ENCODE measurements at places on chromosomes 13 and 19.

- DNase-seq, result no peak
These were observed 1554.9 kb downstream of the EFNB2 start for GRCh38 chr13:104980586-104980985.

DNA sequence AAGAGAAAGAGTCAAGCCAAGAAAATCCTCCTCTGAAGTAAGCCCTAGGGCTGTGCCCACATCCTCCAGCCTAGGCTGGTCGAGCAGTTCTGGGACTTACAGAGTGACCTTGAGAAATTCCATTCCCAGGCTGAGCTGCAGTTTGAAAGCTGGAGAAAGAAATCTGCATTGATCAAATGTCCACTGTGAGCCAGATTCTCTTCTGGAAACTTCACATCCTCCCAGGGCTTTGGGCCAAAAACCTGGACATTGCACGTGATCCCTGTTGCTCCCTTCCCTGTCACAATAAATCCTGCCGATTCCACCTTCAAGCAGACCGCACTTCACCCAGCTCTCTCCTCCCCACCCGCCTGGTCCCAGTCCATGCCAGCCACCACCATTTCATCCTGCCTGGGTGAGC lies 15.7 kb downstream of the TMEM143 start:
- DNase-seq, result no peak

GRCh38 chr13:68078469-68078868 lies 848.3 kb upstream of the PCDH9 start:
- DNase-seq, result no peak

DNA sequence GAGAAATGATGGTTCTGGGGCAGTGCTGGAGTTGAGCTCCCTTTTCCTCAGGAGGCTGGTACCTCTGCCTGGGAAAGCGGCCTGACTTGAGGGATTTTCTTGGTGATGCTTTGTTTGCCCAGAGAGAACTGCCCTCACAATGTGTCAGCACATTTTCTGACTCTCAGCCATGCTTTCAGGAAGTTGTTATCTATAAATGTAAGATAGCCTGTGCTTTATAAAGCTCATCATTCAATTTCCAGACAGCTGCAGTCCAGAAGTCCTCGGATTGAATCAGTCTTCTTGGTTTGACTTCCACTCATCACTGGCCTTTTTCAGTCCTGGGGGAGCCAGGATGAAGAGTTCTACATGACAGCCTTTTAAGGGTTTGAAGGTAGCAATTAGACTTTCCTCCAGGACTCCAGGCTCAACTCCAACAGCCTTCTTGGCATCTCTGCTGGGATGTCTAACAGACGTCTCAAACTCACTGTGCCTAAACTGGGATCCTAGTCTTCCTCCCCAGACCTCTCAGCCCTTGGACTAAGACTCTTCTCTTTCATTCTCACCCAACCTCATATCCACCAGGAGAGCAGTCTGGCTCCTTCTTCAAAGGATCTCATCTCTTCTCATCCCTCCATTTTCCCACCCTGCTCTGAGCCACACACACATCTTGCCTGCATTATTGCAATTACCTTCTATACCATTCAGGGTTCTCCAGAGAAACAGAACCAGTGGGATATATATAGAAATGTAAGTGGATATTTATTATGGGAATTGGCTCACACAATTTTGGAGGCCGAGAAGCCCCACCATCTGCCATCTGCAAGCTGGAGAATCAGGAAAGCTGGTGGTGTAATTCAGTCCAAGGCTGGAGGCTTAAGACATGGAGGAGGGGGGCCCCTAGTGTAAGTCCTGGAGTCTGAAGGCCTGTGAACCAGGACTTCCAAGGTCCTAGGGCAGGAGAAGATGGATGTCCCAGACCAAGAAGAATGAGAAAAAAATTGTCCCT lies 13.1 kb downstream of the ERICH6B start:
- no peak for DNase-seq

DNA sequence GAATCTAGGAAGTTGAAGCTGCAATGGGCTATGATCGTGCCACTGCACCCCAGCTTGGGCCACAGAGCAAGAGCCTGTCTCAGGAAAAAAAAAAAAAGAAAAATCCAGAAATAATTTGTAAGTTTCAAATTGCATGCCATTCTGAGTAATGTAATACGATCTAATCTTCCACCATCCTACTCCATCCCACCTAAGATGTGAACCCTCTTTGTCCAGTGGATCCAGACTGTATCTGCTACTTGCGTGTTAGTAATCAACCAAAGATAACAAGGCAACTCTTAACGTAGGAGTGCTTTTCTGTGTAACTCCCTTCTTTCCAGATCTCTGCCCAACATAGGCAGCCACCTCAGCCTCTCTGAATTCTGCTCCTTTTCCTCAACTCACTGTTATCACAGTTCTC lies 24.3 kb downstream of the RFC3 start:
- no peak for DNase-seq

DNA sequence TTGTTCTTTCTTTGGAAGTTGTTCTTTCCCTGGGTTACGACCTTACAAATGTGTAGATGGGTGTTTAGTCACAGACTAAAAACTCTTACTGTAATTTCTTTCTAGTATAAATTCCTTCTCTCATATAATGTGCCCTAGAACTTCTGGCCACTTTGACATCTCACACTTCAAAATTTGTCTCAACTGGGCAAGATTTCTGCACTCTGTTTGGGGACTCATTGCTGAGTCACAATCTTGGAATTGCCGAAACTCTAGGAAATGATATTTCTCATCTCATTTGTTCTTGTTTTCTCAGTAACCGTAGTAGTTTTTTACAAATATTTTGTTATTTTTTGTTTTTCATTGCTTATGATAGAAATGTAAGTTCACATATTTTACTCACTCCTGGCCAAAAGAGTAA lies 2523.2 kb upstream of the PCDH20 start:
- no peak for DNase-seq

All from tibial nerve (tissue), 4 donors.